ENCODE measurements at places on chromosomes 7 and 10. TPM values are rescaled to one million over a fixed set of nuclear protein-coding genes. Genes with fewer than 3 reads are reported as not detected.

DNA sequence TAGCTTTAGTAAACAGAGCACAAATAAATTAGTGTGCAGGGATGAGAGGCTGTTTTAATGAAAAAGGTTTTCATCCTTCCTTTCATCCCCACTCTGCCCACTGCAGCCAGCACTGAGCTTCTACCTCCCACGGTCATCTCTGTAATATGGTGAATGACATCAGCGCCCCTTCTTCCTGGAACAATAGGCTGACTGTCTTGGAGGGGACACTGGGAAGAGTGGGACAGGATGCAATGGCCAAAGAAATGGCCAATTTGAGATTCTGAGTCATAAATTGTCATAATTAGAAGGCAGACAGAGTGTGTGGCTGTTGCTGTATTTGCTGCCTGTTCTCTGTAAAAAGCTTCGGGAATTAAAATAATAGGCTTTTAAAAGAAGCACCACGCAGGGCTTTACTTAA is 126.7 kb upstream of the CALN1 start:
- DNase-seq: no peak

DNA sequence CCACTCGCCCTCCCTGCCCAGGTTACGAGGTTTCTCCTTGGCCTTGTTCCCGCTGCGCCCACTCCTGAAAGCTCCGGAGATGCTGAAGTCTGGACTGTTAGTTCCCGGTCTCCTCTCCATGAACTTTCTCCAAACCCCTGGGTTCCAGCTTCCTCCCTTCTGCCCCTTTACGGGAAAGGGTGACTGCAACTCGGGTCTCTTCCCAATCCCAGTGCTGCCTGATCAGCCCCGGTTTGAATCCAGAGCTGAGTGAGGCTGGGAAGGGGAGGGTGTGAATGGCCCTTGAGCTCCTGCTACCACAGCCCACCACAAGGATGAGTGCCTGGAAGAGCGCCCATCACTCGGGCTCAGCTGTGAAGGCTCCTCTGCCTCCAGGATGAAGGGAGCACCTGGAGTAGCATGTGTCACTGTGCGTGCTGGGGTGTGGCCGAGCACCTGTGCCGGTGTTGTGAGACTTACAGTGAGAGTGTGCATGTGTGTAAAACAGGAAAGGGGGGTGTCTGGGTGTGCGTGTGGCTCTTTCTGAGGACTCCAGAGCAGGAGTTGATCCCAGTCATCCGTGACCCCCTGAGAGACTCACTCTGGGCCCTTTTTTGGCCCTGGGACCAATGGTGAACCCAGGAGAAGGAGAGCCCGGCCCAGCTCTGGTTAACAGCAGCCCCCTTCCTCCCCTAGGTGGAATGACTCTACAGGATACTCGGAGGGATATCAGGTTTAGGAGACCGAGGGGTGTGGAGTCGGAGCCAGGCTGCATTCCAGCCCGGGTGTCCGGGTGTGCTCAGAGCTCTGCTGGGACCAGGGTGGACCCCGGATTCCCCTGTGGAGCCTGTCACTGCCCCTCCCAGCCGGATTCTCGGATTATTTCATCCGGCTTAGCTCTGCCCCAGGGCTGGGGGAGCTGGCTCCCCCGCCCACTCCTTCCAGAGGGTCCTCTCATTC is 1.1 kb upstream of the ZNF467 start:
- no peak for DNase-seq

HTR5A gene
- not detected for polyA plus RNA-seq

ACTR3C gene
- polyA plus RNA-seq: 9.7 TPM

DNA sequence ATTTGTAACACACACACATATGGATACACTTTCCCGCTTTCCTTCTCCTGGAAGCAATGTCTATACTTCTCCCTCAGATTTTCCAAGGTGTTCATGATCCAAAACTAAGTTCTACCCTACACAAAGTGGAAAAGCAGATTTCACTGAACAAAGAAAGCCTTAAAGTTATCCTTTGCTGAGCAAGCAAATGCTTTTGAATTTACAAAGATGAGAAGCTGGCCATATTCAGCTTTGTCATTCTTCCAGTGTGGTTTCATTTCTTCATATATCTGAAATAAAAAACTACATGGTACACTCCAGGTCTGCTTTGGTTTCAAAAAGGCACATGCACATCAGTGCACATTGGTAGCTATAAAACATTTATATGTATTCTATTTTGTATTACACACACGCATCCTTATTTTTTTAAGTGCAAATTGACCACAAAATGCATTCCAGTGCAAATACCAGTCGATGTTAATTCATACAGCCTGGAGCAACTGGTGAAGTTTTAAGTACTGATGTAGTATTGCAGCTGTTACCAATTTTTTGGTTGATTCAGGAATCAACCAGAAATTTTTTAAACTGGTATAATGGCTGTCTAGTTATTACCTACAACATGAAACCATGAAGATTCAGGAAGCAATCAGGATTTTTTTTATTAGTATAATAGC is 65.5 kb upstream of the SRPK2 start:
- DNase-seq: no peak

DNA sequence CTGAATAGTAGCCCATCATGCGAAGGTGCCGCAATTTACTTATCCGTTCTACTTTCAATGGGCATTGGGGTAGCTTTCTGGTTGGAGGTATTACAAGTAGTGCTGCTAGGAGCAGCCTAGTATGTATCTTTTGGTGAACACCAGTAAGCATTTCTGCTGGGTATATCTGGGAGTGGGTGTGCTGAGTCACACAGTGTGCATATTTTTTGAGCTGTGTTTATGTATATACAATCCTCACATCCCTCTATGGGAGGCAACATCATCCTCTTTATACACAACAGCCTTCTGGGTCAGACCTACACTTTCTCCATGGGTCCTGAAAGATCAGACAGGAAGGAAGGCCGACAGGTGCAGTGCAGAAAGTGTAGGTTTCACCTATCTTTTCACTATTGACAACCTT is 36.3 kb downstream of the PYROXD2 start:
- DNase-seq: no peak

DNA sequence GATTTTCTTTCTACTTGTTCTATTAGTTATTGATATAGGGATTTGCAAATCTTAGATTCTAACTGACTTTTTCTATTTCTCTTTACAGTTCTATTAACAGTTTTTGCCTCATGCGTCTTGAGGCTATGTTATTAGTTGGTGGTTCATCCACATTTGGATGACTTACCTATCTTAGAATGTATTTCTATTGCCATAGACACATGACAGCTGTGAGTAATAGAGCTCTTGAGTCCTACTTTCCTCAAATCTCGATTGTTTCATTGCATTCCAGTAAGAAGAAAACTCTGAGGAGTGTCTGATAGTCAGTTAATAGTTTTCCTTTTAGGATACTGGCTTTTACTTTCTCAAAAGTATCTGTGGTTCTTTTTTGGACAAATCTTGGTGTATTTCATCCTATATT is 241.4 kb upstream of the ZNF32 start:
- no peak for DNase-seq

GRCh38 chr10:125086691-125087090 is 73.7 kb downstream of the CTBP2 start:
- no peak for DNase-seq

DNA sequence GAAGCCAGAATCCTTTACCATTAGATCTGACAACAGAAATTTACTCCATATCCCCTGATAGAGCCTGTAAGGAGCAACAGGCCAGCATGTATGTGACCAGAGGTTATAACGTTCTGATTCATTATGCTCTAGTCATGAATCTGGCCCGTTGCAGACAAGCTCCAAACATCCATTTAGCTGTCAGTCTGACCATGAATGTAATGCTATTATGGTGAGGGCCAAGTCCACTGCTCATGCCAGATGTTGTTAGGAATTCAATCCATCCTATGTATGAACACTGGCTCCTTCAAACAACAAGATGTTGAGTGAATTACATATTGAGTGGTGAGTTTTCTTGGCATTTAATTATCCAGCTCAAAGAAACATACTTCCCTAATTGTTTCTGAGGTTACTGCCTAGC is 610.1 kb upstream of the ANKRD30A start:
- no peak for DNase-seq

GRCh38 chr10:100184426-100184825 is 1.4 kb downstream of the ERLIN1 start:
- DNase-seq: no peak

GRCh38 chr10:133358162-133358924 is 524 bp upstream of the FUOM start:
- DNase-seq: no peak
